WERI-Rb-1 (cell line): ENCODE measurements at places on chromosomes 5 and 9.

DNA sequence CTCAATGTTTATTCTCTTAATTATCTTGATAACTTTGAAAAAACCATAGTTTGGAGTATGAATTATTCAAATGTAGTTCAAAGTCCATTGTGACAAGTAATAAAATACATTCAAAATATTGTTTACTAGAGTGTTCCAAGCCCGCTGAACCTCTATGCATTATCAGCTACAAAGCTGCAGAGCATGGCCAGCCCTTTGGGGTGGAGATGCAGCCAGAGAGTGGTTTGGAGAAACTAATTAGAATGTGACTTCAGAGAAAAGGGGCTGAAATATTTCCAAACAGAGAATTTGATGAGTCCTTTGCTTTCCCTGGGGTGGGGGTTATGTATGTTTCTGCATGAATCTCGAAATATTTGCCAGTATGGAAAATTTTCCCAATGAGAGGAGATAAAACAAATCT, 211.3 kb downstream of the NTRK2 start:
- no peak for DNase-seq

GRCh38 chr9:35000535-35001284, 11.2 kb downstream of the DNAJB5 start:
- no peak for DNase-seq

DNA sequence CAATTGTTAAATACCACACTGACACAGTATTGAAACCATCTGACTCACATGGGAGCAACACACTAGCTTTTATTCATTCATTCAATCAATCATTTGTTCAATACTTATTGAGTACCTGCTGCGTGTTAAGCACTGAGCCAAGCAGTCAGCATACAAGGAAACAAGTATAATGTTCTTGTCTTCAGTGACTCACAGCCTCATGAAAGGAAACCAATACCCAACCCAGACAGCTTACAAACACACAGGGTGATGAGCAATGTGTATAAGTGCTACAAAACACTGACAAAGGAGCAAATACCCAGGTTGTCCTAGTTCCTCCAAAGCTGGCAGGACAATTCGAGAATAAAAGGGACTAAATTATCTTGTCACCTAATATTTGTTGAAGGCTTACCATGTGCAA, 67.6 kb upstream of the RASEF start:
- no peak for DNase-seq

DNA sequence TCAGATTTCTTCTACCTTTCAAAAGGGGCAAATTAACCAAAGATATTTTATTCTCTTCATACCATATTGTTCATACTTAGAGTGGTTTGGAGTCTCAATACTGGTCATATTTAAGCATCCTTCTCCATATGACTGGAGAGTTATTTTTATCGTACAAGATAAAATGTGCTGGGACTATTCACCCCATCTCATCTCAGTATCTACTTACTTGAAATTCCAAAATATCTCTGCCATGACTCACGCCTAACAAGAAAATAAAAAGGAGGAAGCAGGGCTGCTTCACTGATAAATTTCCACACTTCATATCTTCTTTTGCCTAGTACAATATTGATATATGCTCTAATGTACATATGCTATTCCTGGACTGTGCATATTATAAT, 277.9 kb upstream of the CDH9 start:
- DNase-seq = no peak

DNA sequence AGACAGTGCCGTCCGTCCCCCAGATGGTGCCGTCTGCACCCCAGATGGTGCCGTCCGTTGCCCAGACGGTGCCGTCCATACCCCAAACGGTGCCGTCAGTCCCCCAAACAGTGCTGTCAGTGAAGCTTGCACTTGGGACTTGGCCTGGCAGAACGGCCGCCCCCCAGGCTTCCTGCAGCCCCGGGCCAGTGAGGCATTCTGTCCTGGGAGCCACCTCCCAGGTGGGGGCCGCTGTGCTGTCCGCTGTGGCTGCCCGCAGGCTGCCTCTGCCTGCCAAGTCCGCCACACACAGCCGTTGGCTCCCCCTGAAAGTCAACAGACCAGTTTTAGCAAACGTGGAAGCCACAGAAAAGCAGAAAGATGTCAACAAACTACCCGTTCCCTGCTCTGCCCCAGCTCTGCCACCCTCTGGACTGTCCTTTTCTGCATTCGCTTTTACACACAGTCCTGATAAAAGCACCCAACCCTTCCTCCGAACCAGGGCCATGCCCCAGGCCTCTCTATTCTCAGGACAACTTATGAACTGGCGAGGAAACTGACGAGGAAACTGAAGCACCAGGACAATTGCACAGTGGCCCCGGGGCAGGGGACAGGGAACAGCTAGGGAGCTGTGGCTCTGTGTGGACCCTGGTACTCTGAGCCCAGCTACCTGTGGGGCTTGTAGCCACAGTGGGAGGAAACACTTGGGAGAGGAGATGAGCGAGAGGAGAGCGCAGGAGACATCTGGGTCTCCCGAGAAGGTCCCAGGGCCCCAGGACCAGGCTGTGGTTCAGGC, 39.6 kb upstream of the RXRA start:
- no peak for DNase-seq

- no peak for DNase-seq
Measured at GRCh38 chr5:15715967-15716366, 216.0 kb downstream of the FBXL7 start.

GRCh38 chr5:150172556-150172955, 6.0 kb downstream of the CDX1 start:
- no peak for DNase-seq
